Activated CD4-positive, CD25-positive, alpha-beta regulatory T cell (primary cell): ENCODE measurements at places on chromosomes 4 and X.
A peak's percentile ranks its signal among the peaks of the same experiment; 100 is the strongest.

DNA sequence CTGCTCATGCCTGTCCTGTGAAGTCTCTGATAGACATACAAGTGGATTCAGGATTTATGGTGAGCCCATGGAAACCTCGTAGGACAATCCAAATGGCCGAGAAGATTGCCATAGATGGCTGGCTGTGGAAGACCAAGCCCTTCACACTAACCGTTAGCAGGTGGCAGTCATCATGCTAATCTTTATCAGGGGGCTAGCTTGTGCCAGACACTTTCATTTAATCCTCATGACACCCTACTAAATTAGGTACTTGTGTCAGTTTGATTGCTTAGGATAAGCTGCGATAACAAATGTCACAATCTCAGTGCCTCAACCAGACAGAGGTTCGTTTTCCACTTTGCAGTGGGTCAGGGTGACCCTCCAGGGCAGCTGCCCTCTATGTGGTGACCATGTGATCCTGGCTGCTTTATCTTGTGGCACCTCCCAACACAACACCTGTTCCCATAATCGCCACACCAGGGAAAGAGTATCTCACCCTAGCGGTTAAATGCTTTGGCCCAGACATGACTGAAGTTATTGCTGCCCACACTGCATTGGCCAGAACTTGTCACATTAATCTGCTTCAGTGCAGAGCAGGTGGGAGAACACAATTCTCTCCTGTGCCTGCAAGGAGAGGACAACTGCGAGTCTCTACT is 60.8 kb downstream of the REPS2 start:
- no peak for DNase-seq

- no peak for DNase-seq
Observed at GRCh38 chr4:84258905-84259830, 239.9 kb downstream of the NKX6-1 start.

- no peak for DNase-seq
Observed at GRCh38 chr4:31015123-31015522, 295.0 kb downstream of the PCDH7 start.

DNA sequence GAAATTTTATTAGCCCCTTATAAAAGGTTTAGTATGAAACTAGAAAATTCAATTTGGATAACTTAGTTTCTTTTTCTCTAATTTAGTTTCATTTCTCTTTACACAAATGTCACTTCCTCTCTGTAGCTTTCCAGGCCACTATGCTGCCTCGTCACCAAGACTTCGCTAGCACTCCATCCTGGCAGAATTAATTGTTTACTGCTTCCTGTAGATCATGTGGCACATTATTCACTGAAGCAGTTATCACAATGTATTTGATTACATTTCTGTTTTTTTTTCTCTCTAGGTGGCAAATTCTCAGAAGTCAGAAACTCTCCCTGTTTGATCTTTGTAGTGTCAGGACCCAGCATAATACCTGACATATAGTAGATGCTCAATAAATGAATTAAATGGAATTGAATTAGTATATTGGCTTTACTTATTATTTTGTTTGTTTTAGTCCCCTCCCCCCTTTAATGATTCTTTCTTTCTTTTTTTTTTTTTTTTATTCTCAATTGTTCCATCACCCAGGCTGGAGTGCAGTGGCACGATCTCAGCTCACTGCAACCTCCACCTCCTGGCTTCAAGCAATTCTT is 9.3 kb upstream of the SAT1 start:
- no peak for DNase-seq

DNA sequence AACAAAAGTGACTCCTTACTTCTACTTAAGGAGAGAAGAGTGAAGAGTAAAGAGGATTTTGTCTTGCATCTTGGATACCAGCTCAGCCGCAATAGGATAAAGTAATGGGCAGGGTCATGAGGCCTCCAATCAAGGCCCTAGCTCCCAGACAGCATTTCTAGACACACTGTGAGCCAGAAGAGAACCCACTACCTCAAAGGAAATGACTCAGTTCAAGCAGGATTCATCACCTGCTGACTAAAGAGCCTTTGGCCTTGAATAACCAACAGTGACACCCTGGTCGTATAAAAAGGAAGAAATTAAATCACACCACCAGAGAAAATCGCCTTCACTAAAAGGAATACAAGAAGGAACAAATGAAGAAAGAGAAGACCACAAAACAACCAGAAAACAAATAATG is 416.1 kb downstream of the PCDH18 start:
- DNase-seq, result no peak

DNA sequence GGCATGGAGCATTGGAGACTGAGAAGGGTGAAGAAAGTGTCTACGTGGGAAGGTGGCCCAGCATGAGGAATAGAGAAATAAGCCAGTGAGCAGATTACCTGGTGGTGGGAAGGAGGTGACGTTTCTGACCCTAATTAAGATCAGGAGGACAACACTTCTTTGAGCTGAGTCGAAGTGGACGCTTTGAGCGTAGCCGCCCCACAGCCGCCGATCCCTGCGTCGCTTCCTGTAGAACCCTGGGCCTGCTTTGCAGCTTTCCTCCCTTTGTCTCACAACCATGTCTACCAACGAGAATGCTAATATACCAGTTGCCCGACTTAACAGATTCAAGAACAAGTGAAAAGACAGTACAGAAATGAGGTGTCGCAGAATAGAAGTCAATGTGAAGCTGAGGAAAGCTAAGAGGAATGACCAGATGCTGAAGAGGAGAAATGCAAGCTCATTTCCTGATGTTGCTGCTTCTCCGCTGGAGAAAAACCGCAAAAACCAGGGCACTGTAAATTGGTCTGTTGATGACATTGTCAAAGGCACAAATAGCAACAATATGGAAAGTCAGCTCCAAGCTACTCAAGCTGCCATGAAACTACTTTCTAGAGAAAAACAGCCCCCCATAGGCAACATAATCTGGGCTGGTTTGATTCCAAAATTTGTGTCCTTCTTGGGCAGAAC is 6.4 kb upstream of the ANTXR2 start:
- no peak for DNase-seq

DNA sequence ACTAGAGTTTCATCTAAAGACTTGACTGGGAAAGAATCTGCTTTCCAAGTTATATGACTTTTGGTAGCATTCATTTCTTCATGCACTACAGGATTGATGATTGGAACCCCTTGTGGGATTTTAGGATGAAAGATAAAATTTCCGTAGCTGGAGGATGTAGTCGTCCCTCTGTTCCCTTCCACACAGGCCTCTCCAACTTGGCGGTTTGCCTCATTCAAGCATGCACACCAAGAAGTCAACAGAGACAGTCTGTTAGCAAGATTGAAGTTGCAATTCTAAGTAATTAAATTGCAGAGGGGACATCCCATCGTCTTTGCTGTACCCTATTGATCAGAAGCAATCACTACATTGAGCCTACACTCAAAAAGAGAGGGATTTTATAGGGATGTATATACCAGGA is 777.4 kb upstream of the HS3ST1 start:
- DNase-seq, result no peak

DNA sequence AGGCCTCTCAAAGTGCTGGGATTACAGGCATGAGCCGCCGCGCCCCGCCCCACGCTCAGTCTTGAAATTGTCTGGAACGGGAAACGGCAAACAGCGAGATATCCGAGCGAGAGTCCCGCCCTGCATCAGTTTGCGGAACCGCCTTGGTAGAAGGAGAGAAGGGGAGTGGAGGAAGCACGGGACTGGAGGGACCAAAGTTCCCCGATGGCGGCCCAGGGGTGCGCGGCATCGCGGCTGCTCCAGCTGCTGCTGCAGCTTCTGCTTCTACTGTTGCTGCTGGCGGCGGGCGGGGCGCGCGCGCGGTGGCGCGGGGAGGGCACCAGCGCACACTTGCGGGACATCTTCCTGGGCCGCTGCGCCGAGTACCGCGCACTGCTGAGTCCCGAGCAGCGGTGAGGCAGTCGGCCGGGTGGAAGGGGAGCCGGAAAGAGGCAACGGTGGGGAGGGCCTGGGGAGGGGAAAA is at the start of gene BST1:
Gene BST1 (plus strand): TSS at position 125 of the 463 bp plus-strand sequence. CDS start 80 bp downstream, at position 205.
- peak; percentile 3 for DNase-seq

- no peak for DNase-seq
Observed at GRCh38 chr4:77844363-77844762, 18.3 kb upstream of the MRPL1 start.

DNA sequence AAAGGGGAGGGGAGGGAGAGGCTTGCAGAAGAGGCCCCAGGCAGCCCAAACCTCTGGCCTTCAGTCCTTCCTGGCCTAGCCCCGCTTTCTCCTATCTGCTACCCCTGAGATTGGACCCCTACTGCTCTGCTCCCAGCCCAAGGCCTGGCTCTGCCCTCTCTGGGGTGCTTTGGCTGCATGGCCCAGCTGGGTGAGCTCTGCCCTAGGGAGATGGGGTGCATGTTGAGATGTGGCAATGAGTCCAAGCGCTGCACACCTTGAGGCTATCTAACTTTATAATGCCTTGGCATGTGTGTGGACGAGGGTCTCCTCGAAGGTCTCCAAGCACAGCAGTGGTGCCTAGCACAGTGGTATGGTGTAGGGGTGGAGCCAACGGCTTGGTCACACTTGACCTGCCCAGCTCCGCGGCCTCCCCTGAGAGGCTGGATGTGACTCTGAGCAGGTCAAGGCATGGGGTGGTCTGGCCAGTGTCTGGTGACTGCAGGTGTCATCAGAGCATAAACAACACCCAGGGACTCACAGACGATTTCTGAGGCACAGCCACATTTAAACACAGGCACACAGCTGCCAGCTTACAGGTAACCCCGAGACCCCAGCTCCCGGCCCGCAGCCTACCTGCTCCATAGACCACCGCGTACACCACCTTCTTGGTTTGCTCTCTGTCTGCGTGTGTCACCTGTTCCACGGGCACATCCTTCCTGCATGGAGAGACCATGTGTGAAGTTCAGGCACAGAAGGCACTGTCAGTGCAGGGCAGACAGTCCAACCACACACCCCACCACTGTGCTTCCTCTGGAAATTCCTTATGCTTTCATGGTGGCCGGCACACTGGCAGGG is 36.3 kb downstream of the NAT8L start:
- DNase-seq, result no peak
